ENCODE measurements at places on chromosomes 2 and 18. TPM values are rescaled to one million over a fixed set of nuclear protein-coding genes. Genes with fewer than 3 reads are reported as not detected.

- no peak for DNase-seq
Observed at GRCh38 chr2:135256531-135257260, 204.6 kb downstream of the RAB3GAP1 start.

DNA sequence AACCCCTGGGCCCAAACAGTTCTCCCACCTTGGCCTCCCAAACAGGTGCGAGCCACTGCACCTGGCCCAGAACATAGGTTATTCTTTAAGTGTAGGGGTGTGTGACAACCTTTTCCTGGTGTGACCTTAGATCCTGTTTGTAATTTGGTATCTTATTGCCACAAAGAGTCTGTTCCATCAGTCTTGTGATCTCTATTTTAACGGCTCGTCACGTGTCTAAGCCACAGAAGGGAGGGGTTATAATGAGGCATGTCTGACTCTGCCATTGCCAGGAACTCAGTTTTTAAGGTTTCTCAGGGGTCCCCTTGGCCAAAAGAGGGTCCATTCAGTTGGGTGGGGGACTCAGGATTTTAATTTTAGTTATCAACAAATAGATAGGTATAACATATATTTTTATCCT lies 4.4 kb upstream of the ALS2 start:
- DNase-seq = no peak

CCDC178 gene
- 5.3 TPM for total RNA-seq

DNA sequence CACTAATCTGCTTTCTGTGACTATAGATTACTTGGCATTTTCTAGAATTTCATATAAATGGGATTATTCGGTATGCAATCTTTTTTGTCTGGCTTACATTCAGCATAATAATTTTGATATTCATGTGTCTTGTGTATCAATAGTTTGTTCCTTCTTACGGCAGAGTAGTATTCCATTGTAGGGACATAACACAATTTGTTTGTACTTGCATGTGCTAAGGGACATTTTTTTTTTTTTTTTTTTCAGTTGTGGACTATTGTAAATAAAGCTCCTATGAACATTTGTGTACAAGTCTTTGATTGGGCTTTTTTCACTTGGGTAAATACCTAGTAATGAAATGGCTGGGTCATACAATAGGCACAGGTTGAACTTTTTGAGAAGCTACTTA lies 45.1 kb downstream of the ARL5A start:
- no peak for DNase-seq
